ENCODE measurements at places on chromosomes 1 and 21.

GRCh38 chr1:204325944-204326343, 33.8 kb downstream of the PLEKHA6 start:
- no peaks in the 10 kb centered on the region for H3K4me1 ChIP-seq
- peaks cover 15% of the 10 kb centered on the region for H3K27me3 ChIP-seq
- H3K27ac ChIP-seq: no peak overlapping the region
- H3K4me3 ChIP-seq: no peak overlapping the region

GRCh38 chr1:201284636-201285035, 1.3 kb downstream of the PKP1 start:
- peaks cover 6% of the 10 kb centered on the region for H3K4me1 ChIP-seq
- DNase-seq: no peak
- no peak overlapping the region for H3K4me3 ChIP-seq

- no peak overlapping the region for H3K4me3 ChIP-seq
- peaks cover 55% of the 10 kb centered on the region for H3K27me3 ChIP-seq
- H3K36me3 ChIP-seq: no peaks in the 10 kb centered on the region
- no peaks in the 10 kb centered on the region for H3K4me1 ChIP-seq
Measured at GRCh38 chr21:32099812-32100416, 178.9 kb downstream of the MIS18A start.

- H3K4me1 ChIP-seq: no peaks in the 10 kb centered on the region
- H3K27me3 ChIP-seq: no peaks in the 10 kb centered on the region
- H3K27ac ChIP-seq: no peak overlapping the region
- no peak for DNase-seq
- no peaks in the 10 kb centered on the region for H3K36me3 ChIP-seq
Measured at GRCh38 chr1:186974774-186975181, 146.0 kb downstream of the PLA2G4A start.

GRCh38 chr1:224783006-224783651, 146.3 kb upstream of the DNAH14 start:
- DNase-seq: no peak
- no peak overlapping the region for H3K27ac ChIP-seq
- H3K36me3 ChIP-seq: no peaks in the 10 kb centered on the region
- peaks cover 41% of the 10 kb centered on the region for H3K27me3 ChIP-seq
- peaks cover 7% of the 10 kb centered on the region for H3K4me1 ChIP-seq

DNA sequence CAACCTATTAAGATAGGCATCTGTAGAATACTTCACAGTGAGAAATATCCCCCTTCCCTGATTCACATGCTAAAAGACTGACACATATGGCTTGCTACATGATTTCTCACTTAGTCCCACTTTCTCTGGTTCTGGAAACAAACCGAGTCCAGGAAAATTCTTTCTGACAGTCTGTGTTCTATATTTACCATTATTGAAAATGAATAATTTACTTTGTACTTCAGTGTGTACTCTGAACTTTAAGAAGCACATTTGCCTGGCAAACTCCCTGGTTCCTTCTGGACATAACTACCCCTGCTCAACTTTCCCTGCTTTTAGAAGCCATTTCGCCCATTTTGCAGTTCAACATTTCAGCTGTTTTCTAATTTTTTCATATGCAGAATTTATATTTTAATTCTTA, 53.6 kb downstream of the APCS start:
- no peaks in the 10 kb centered on the region for H3K4me1 ChIP-seq
- DNase-seq: no peak
- H3K36me3 ChIP-seq: no peaks in the 10 kb centered on the region
- peaks cover 76% of the 10 kb centered on the region for H3K27me3 ChIP-seq
- no peak overlapping the region for H3K27ac ChIP-seq

GRCh38 chr1:108845446-108845845, 11.4 kb downstream of the AKNAD1 start:
- no peak overlapping the region for H3K27ac ChIP-seq
- no peak for DNase-seq
- peaks cover 14% of the 10 kb centered on the region for H3K27me3 ChIP-seq
- no peaks in the 10 kb centered on the region for H3K36me3 ChIP-seq
- H3K4me1 ChIP-seq: no peaks in the 10 kb centered on the region

DNA sequence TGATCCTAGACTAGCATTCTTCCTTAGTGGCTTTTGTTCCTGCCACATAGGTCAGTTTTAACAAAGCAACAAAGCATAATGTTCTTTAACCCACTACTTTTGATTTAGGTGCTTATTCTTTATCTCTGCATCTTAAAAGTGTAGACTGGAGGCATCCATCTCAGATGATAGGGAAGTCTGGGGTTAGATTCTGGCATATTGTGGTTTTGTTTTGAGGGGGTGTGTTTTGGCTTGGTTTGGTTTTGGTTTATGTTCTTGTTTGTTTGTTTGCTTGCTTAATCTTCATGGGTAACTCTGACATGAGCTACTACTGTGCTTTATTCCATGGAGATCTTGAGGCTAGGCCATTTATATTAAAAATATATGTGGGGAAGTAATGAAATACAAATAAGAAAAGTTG, 40.3 kb upstream of the MYOCOS start:
- H3K4me3 ChIP-seq: no peak overlapping the region
- H3K4me1 ChIP-seq: peaks cover 19% of the 10 kb centered on the region
- H3K27ac ChIP-seq: peak overlapping the region; percentile 33
- H3K36me3 ChIP-seq: peaks cover 86% of the 10 kb centered on the region
- DNase-seq: no peak

DNA sequence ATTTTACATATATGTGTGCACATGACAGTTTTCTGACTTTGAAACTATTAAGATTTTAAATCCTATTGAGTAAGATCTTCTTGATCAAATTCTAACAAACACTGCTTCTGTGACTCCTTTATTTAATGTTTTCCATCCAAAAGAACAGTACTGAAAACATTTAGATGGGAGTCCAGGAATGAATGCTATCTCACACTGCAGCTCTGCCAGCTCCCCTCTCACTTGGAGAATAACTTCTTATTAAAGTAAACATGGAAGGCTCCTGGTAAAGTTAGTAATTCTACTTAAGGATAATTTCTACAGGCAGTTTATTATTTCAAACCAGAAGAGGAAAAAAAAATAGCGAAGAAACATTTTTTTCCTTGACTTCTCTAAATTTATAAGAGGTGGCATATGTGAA, 349.1 kb downstream of the DPYD start:
- peaks cover 18% of the 10 kb centered on the region for H3K36me3 ChIP-seq
- DNase-seq: no peak
- H3K27me3 ChIP-seq: no peaks in the 10 kb centered on the region

GRCh38 chr1:86975993-86976550, 61.6 kb downstream of the HS2ST1 start:
- no peak overlapping the region for H3K27ac ChIP-seq
- no peaks in the 10 kb centered on the region for H3K27me3 ChIP-seq
- no peak overlapping the region for H3K4me3 ChIP-seq
- DNase-seq: no peak
- H3K36me3 ChIP-seq: no peaks in the 10 kb centered on the region

GRCh38 chr1:111821121-111821745, 65.5 kb downstream of the DDX20 start:
- H3K4me3 ChIP-seq: no peak overlapping the region
- no peak overlapping the region for H3K27ac ChIP-seq
- H3K36me3 ChIP-seq: no peaks in the 10 kb centered on the region
- no peaks in the 10 kb centered on the region for H3K4me1 ChIP-seq
- no peak for DNase-seq

- H3K4me1 ChIP-seq: no peaks in the 10 kb centered on the region
- peaks cover 2% of the 10 kb centered on the region for H3K36me3 ChIP-seq
- H3K27ac ChIP-seq: no peak overlapping the region
- H3K27me3 ChIP-seq: no peaks in the 10 kb centered on the region
- no peak overlapping the region for H3K4me3 ChIP-seq
- DNase-seq: no peak
Measured at GRCh38 chr1:58457023-58457635, 89.4 kb downstream of the OMA1 start.

All from central memory CD8-positive, alpha-beta T cell (primary cell).